ENCODE measurements at places on chromosomes 6 and 20.

DNA sequence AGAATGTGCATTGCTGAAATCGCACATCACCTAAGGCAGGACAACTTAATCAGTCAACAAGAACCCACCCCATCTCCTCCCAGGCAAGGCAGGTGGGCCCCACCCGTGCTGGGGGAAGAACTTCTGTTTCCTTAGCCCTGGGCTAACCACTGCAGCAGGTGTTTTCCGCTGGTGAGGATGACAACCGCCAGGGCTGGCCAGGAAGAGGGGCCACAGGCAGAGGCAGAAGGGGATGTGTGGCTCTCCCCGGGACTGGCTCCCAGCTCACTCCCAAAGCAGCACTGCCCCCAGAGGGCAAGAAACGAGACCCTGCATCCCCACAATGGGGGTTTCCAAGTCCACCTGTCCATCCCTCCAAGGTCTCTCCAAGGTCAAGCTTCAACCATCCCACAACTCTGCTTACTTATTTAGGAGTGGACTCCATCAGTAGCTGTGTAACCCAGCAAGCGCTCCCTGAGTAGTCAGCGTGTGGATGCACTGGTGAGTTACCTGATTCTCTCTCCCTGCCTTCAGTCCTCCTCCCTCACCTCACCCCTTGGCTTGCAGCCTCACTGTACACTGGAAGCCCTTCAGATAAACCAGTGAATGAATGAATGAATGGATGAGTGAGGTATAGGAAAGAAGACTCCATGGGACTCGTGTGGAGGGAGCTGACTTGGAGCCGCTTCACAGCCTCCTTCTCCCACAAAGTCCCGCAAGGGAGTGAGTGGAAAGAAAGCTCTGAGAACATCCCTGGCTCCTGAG is 168.2 kb upstream of the CST7 start:
- no peak for DNase-seq

- peak; percentile 98 for DNase-seq
These were observed 249.0 kb upstream of the OPRM1 start for GRCh38 chr6:153790048-153790447.

DNA sequence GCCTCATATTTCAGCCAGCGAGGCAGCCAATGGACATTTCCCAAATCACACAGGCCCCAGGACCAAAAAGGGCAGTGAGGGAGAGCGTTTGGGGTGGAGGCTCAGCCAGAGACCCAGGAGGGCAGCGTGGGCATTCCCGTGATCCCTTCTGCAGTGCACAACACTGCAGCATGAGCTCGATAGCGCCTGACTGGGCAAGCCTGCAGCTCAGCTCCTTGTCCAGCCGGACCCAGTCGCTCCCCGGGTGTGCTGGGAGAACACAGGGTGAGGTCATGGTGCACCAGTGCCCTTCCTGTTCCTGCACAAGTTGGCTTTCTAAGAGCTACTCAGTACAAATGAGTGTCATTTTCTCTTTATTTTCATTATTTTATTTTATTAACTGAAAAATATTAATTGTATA is 5.9 kb downstream of the TTLL2 start:
- DNase-seq, result no peak

- no peak for DNase-seq
These were observed 32.5 kb downstream of the POFUT1 start for GRCh38 chr20:32240205-32240604.

- DNase-seq, result peak; percentile 39
These were observed 289.5 kb upstream of the SGK1 start for GRCh38 chr6:134607411-134607810.

GRCh38 chr6:2738373-2738979 is 12.2 kb downstream of the MYLK4 start:
- DNase-seq, result peak; percentile 56

GRCh38 chr6:168028181-168028580 is 30.7 kb downstream of the KIF25 start:
- no peak for DNase-seq

- DNase-seq, result no peak
These were observed 592.4 kb downstream of the RFPL4B start for GRCh38 chr6:112939563-112939962.

DNA sequence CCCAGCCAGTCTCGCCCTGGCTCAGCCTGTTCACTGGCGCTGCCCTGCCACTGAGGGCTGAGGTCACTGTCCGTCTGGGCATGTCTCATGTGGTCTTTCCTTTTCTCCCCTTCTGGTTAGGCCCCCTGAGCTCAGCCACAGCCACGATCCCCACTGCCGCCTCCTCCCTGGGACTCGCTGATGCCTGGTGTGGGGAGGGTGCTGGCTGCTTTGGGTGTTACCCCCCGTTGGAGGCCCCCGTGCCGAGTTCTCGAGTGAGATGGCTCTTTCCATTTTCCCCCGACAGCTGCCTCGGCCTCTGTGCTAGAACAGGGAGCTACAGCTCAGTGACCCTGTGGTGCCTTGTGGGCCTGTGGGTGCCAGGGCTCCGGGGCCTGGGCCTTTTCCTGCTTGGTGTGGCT is 14.9 kb upstream of the TCFL5 start:
- DNase-seq, result no peak

DNA sequence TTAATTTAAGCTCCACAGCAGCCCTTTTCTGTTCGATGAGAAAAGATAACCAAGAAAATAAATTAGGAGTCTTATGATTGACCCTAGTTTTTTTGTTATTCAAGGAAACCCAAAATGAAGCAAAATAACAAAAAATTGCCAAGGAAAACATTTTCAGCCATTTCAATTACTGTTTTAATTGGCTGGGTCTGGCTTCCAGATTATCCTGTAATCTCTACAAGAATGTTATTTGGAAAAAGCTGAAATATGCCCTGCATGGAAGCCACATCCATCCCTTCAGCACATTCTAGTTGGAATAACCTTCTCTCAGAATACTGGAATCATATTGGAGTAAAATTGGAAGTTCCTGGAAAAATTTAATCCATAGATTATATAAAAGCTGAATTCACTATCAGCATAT is 191.1 kb upstream of the CCN2 start:
- no peak for DNase-seq

DNA sequence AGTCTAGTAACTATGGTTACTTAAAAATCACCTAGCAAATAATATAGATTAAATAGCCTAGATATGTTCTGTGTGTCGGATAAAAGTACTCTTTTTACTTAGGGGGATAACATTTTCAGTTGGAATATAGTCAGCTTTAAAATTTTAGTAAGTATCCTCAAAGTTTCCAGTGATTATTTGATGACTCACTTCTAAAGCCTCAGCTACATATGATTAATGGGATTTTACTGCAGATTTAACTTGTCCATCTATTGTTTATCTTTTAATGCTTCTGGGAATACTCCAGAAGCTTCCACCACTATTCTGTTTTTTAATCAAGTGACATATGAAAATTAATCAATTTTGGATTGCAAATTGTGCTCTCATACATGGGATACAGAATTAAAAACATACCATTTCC is 8.7 kb upstream of the TENT5A start:
- peak; percentile 67 for DNase-seq

- DNase-seq, result no peak
These were observed 87.6 kb downstream of the QRSL1 start for GRCh38 chr6:106716966-106717365.

DNA sequence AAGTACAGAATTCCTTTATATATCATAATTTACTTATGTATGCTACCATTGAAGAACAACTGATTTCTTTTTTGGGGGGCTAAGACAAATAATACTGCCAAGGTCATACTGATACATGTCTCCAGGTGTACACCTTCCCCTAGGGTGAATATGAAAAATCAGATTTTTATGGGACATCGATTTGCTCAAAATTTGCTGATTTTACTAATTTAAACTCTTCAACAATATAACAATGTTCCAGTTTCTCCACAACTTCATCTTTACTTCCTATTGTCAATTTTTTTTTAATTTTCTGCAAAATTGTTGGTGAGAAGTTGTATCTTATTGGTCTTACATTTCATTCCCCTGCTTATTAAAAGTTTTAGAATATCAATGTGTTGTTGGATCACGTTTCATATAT is 495.4 kb upstream of the MANEA start:
- DNase-seq, result no peak

GRCh38 chr20:33757458-33757857 is 25.7 kb downstream of the ZNF341 start:
- DNase-seq, result no peak

DNA sequence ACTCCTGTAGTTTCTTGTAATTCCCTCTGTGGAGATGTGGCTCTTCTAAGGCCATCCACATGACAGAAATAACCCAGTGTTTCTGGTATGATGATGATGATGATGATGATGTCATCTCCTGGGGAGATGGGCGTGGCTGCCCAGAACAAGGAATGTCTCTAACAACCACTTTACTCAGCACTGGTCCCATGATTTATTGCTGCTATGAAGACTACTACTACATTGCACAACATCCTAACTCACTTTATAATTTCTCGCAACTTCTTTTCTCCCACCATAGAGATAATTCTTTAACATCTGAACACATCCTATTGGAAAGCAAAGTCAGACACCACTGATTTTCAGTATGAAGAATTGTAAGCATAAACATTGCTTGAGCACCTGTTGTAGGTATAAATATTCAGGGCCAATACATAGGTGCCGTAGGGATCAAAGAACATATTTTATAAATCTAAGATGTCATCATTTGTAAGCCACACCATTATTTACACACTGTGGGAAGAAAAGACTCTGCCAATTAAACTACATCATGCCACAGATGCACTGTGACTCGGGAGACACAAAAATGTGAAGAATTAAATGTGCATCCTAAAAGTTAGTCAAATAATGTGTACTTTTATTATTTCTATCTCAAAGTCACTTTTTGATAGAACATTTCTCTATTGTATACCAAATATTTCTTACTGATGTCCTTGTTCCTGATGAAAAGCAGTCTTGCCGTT is 6.4 kb downstream of the TPMT start:
- peak; percentile 98 for DNase-seq

- DNase-seq, result peak; percentile 12
These were observed 37.7 kb downstream of the PMEPA1 start for GRCh38 chr20:57672164-57672563.

DNA sequence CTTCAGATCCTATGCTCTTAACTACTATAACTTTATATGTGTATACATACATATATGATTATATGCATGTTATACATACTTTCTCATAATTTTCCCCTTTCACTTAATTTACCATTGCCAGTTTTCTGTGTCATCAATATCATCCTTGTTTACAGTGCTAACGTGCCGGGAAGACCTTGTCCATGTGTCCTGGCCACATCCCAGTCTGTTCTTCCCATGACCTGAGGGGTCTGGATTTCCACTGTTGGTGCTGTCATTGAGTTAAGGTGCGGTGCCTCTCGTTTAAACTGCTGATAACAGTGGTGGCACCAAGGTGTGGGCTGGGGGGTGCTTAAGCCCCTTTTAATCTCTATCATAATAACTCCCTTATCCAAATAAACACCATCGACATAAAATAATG is 8.5 kb upstream of the SDCBP2 start:
- no peak for DNase-seq

GRCh38 chr6:31351401-31352309 is 5.3 kb downstream of the HLA-B start:
- DNase-seq, result peak; percentile 8

DNA sequence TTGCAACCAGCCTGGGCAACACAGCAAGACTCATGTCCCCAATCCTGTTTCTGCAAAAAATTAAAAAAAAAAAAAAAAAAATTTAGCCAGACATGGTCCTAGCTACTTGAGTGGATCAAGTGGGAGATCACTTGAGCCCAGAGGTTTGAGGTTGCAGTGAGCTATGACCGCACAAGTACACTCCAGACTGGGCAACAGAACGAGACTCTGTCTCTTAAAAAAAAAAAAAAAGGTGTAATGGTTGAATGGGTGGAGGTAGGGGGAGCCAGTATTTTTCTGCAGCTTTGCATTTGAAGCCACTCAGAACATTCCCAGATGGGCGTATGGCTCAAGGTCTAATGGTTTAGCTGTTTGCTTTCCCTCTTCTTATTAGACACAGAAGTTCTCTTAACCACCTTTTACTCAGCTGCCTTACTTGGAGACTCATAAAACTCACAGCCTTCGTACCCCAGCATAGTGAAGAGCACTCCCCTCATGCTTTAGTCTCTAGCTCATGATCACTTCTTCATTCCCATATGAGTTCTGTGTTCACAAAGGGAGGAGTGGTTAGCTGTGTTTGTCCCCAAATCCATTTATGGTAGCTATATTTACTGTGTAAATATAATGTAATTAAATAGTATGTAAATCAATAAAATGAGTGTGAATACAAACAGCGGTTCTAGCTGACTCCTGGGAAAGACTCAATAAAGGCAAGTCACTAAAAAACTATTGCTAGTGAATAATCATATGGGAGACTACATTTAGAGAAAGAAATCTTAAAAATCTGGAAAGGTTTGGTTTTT is 9.0 kb downstream of the FKBP1A start:
- no peak for DNase-seq

GRCh38 chr20:37311710-37312355 is 22.4 kb downstream of the MANBAL start:
- no peak for DNase-seq

DNA sequence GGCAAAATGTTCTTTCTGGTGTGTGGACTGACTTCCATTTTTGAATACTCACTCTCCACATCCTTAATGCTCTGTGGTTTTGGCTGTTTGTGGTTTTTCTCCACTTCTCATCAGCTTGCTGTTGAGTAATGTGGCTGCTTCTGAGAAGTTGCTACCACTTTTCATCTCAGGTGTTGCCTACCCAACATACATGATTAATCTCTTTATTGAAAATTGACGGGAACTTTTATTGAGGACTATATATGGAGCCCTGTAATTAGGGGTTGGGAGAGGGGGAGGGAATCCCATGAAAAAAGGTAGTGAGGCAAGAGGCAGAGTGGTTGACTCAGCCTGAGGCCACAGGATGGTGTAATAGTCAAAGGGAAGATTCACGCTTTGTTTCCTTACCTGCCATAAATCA is 17.6 kb downstream of the IL22RA2 start:
- peak; percentile 84 for DNase-seq

DNA sequence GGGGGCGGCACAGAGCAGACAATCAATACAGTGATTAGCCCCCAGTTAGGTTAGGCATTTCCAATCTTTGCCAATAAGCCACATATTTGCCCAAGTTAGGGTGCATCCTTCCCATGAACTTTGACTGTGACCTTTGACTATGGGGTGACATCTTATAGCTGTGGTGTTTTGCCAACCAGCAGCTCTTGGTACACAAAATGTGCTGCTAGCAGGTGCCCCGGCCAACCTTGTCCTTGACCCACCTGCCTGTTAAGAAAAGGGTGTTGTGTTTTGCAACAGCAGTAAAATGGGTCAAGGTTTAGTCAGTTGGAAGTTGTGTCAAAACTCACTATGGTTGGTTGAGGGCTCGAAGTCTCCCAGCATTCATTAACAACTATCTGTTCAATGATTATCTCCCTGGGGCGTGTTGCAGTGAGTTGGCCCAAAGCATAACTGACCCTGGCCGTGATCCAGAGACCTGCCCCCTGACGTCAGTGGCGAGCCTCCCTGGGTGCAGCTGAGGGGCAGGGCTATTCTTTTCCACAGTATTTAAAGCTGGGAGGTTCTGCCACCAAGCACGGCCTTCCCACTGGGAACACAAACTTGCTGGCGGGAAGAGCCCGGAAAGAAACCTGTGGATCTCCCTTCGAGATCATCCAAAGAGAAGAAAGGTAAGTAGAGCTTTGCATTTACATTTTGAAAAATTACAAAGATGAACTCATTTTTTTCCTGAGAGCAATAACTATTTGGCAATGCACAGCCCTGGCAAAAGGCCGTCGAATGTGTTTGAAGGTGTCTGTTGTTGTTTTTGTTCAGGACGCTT is at the start of gene PCK1:
Gene PCK1, plus strand, starts transcription at position 557 of the 802 bp plus-strand sequence. CDS start 302 bp downstream, outside the sequence.
- DNase-seq, result peak; percentile 28

GRCh38 chr6:170416303-170416702 is 109.7 kb downstream of the FAM120B start:
- DNase-seq, result no peak
